ENCODE measurements at places on chromosomes 11 and 22.

GRCh38 chr22:23147617-23148387 lies 2.5 kb downstream of the RAB36 start:
- DNase-seq: peak; percentile 69

GRCh38 chr11:74559110-74559933 lies 33.1 kb upstream of the POLD3 start:
- peak; percentile 78 for DNase-seq

- no peak for DNase-seq
Observed at GRCh38 chr11:58125469-58125868, at the start of gene OR9I1. Gene OR9I1 (minus strand): TSS chr11:58125530. CDS start chr11:58119444, 6,086 bp downstream.

- DNase-seq: no peak
Observed at GRCh38 chr22:36730176-36730858, 26.8 kb upstream of the CACNG2 start.

GRCh38 chr22:21446128-21446826 lies 20.9 kb upstream of the TMEM191C start:
- DNase-seq: no peak

- peak; percentile 55 for DNase-seq
Observed at GRCh38 chr11:116605543-116606459, 167.0 kb downstream of the BUD13 start.

Measured in DMS53 (cell line).